ENCODE measurements at places on chromosomes 16 and 17. TPM values are rescaled to one million over a fixed set of nuclear protein-coding genes. Genes with fewer than 3 reads are reported as not detected.

The SCARF1 gene
- 1.0 TPM for total RNA-seq

The PITPNM3 gene
- total RNA-seq: 0.67 TPM

The PPP1R27 gene
- not detected for total RNA-seq

The ARL6IP1 gene
- total RNA-seq: 311 TPM

The CD300LF gene
- not detected for total RNA-seq

The HAGHL gene
- 14.0 TPM for total RNA-seq

The TEKT5 gene
- total RNA-seq: not detected

The KRT16 gene
- not detected for total RNA-seq

All from bronchus fibroblast of lung (primary cell).